C1 segment of cervical spinal cord (tissue), 14 donors: ENCODE measurements at places on chromosomes 3 and 15.

- no peak for DNase-seq
These were observed 19.1 kb downstream of the DNAJB8 start for GRCh38 chr3:128447561-128448013.

GRCh38 chr3:194582196-194582905, 50.9 kb downstream of the TMEM44 start:
- DNase-seq = no peak

DNA sequence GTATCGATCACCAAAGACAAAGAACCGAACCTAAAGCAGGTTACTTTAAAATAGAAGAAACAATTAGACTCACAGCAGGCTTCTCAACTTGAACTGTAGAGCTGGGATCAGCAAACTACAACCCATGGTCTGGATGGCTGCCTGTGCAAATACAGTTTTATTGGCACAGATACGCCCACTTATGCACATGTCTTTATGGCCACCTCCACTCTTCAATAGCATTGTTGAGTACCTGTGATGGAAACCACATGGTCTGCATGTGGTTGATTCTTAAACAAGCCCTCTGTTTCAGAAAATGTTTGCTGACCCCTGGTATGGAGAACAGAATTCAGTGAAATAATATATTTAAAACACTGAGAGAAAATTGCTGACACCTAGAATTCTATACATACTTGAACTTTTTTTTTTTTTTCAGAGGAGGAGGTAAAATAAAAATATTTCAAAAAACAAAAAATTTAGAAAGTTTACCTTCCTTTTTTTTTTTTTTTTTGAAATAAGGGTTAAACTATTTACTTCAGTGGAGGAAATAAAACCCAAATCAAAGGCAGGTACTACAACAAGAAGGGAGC, 263.8 kb upstream of the ATP10A start:
- DNase-seq = no peak

- no peak for DNase-seq
These were observed 62.9 kb downstream of the GPR176 start for GRCh38 chr15:39857132-39857531.

DNA sequence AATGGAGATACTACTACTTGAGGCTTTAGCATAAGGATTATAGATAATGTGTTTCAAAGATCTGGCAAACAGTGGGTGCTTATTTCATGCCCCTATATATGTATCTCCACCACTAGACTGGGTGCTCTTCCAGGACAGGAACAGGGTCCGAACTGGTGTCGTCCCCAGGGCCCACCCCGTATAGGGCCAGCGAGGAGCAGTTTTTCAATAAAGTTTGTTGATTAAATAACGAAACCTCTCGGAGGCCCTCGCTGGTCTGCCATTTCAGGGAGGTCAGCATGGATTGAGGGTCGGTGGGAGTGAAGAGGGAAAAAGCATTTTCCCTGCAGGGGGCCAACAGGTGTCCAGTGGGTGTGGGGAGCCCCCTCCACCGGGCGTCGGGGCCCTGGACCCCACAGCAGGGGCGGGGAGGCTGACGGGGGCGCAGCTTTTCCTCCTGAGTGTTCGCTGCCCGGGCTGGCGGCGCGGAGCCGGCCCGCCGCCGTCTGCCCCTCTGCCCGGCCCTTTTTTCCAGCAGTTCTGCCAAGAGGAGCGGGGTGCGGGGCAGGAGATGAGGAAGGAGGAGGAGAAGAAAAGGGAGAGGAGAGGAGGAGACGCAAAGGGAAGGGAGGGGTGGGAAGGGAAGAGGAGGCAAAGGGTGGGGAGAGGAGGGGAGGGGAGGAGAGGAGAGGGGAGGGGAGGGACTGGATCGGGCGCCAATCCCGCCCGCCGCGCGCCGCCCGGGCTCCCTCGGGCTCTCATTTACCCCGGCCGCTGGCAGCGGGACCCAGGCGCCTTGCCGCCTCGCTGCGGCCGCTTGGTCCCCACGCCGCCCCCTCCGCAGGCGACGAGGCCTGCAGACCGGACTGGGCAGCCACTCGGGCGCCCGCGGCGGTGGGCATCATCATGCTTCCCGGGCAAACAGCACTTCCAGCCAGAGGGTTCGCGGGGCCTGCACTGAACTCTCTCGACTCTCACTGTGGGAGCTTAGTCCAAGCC, 66.3 kb downstream of the ISG20 start:
- DNase-seq = peak; percentile 73

- no peak for DNase-seq
These were observed 219.2 kb upstream of the ARHGEF26 start for GRCh38 chr3:153901991-153902390.

GRCh38 chr3:27643355-27643754, 78.8 kb downstream of the EOMES start:
- no peak for DNase-seq

- no peak for DNase-seq
These were observed 464.1 kb downstream of the EPHA6 start for GRCh38 chr3:97278506-97278905.

DNA sequence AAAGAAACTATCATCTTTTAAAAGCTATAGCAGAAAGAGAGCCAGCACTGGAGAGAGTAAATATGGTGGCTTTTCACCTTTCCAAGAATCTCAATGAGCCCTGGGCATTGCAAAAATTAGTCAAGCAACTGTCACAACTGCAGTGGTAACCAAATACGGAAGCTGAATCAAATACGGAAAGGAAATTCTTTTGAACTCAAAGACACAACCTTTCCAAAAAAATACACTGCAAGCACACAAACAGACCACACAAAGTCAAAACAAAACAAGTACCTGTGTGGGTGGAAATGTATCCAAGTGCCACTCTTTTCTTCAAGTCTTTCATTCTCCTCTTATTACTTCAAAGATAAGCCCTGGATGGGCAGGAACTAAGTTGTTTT, 17.6 kb downstream of the VGLL4 start:
- DNase-seq = no peak

- no peak for DNase-seq
These were observed 72.3 kb upstream of the ZNF280D start for GRCh38 chr15:56805466-56806147.

- DNase-seq = no peak
These were observed 8.0 kb downstream of the ZBBX start for GRCh38 chr3:167372138-167372537.

DNA sequence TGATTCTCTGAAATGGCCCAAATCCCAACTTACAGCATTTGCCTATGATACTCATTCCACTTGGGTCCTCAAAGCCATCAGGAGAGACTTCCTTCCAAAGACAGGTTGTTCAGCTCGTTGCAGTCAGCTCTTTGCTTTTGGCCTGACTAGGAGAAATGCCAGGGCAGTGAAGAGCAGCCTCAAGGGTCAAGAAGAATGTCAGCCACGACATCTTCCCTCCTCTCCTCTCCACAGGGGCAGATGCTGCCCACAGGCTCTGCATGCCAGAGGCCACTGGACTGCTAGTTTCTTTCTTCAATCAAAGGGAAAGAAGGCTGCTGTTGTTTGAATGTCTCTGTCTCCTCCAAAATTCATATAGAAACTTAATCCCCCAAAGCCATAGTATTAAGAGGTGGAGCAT, 201.7 kb upstream of the PFN2 start:
- DNase-seq = no peak

DNA sequence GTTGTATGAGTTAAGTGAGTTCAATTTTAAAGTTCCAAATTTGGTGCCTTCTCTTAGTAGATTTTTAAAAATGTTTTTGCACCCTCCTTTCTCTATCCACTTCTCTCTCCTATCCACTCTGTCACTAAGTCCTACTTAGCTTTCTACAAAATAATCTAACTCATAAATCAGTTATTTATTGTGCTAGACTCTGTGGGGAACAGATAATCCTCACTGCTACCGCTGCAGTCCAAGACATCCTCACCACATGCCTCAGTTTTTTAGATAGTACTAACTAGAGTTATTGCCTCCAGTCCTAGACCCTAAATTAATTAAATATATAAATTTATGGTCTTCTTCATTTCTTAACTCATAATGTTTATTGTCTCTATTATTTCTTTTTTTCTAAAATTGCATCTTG, 576.3 kb downstream of the GRM7 start:
- DNase-seq = no peak

GRCh38 chr3:168327856-168328255, 232.1 kb upstream of the GOLIM4 start:
- no peak for DNase-seq

DNA sequence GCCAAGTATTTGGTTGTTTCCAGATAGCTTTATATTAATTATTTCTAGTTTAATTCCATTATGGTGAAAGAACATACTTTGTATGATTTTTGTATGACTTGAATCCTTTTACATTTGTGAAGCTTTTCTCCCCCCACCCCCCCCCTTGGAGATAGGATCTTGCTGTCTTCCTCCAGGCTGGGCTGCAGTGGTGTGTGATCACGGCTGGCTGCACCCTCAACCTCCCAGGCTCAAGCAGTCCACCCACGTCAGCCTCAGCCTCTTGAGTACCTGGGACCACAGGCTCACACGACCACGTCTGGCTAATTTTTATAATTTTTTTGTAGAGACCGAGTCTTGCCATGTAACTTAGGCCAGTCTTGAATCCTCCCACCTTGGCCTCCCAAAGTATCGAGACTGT, 29.5 kb downstream of the ARL8B start:
- no peak for DNase-seq

DNA sequence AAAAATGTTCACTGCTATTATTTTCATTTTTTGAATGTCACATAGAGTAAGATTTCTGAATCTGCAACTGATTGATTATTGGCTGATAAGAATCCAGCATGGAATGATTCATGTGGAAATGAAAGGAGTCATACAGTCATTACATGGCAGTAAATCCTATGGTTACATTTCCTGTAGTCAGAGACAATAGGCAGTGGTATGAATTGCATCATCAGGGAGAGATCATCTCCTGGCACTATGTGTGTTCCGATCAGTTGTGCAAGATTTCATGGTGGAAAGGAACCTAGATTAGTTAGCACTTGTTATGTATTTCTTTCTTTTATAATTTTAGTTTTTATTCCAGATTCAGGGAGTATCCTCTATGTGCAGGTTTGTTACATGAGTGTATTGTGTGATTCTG, 38.8 kb downstream of the SLC12A1 start:
- DNase-seq = no peak

- DNase-seq = no peak
These were observed 942.1 kb downstream of the AGBL1 start for GRCh38 chr15:87021751-87022150.

- no peak for DNase-seq
These were observed 46.3 kb upstream of the VPS8 start for GRCh38 chr3:184765730-184766074.

- no peak for DNase-seq
These were observed 462.1 kb downstream of the MFSD1 start for GRCh38 chr3:159263750-159264553.

DNA sequence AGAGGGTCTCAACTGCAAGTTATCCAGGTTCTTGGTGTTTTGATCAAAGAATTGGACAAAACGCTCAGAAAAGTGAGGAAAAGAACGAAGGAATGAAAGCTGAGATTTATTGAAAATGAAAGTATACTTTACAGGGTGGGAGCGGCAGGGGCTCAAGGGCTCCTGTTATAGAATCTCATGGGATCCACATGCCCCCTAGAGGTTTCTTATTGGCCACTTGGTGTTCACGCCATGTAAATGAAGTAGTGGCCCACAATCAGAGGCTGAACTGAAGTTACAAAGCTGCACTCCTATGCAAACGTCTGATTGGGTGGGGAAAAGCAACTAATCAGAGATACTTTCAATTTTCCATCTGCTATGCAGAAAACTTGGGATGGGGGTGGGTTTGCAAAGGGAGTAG, 216.7 kb downstream of the PTPRG start:
- DNase-seq = no peak

DNA sequence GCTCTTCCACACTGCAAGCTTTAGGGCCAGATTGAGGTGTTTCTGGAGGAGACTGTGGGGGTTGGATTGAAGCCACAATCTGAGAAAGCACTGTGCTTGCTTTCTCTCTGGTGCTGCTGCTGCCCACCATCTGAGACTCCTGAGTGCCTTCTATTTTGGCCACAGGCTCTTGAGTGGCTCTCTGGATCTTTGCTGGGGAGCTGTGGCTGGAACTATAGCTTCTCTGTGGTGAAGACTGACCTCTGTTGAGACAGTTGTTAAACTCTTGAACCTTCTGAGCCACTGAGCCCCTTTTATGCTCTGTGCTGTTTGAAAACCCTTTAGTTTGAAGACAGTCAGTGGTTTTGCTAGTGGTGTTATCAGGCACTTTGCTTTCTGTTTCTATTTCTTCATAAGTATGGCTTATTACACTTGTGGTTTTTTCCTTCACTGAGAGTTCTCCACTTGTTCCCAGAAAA, 108.7 kb upstream of the TSPAN3 start:
- no peak for DNase-seq

- no peak for DNase-seq
These were observed 171.5 kb downstream of the RPLP1 start for GRCh38 chr15:69624155-69624520.

DNA sequence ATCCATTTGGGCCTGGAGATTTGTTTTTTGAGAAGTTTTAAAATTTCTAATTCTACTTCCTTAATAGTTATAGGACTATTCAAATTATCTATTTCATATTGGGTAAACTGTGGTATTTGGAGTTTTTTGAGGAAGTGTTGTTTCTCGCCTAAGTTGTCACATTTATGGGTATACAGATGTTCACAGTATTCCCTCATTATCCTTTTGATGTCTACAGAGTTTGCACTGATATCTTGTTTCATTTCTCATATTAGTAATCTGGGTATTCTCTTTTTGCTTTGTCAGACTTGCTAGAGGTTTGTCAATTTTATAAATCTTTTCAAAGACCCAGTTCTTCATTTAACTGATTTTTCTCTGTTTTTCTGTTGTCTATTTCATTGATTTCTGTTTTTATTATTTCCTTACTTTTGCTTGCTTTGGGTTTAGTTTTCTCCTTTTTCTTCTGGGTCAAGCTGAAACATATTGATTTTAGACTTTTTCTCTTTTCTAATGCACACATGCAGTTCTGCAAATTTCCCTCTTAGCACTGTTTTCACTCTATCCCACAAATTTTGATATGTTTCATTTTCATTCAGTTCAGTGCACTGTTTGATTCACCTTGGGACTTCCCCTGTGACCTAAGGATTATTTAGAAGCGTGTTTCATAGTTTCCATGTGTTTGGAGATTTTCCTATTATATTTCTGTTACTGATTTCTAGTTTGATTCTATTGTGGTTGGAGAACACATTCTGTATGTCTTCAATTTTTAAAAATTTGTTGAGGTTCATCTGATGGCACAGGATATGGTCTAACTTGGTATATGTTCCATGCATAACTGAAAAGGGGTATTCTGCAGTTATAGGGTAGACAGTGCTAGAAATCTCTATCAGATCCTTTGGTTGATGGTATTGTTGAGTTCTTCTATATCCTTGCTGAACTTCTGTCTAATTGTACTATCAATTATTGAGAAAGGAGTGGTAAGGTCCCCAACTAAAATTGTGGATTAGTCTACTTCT, 79.6 kb downstream of the SUMF1 start:
- no peak for DNase-seq

DNA sequence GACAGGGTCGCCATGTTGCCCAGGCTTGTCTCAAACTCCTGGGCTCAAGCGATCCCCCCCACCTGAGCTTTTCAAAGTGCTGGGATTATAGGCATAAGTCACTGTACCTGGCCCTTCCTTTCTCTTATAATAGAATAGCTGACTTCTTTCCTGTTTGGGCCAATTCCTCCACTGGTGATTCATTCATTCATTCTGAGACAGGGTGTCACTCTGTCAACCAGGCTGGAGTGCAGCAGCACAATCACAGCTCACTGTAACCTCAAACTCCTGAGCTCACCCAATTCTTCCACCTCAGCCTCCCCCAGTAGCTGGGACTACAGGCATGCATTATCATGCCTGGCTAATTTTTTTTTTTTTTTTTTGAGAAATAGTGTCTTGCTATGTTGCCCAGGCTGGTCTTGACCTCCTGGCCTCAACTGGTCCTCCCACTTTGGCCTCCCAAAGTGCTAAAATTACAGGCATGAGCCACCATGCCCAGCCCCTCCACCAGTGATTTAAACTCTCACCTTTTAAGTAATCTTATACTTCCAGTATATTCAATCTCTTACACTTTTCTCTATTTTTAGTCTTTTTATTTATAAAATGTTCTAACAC, 20.9 kb downstream of the GNB4 start:
- no peak for DNase-seq
